HAP-1 (cell line): ENCODE measurements at places on chromosomes 7 and 10.

DNA sequence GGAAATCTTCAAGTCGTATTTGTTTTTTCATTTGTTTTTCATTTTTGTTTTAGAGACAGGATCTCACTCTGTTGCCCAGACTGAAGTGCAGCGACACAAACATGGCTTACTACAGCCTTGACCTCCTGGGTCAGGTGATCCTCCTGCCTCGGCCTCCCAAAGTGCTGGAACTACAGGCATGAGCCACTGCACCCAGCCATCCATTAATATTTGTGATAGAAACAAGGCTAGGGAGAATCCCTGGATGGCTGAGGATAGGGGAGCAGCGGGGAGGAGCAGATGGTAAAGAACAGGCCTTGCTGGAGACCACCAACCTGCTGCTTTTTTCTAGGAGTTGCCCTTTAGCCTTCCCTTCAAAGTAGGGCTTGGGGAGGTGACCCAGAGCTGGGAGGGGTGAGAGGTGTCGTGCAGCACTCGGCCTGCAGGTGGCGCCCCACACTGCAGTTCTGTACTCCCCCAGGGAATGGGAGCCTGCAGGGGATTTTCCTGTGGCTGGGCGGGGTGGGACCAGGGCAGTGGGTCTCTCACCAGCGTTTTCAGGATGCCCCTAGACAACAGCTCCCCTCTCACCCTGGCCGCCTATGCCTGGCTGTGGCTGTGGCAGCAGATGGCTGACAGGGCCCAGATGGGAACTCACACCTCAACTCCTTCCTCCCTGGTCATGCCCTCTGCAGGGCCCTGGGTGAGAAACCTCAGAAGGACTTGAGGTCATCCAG, 12.6 kb upstream of the CDH23 start:
- peak; percentile 48 for DNase-seq

DNA sequence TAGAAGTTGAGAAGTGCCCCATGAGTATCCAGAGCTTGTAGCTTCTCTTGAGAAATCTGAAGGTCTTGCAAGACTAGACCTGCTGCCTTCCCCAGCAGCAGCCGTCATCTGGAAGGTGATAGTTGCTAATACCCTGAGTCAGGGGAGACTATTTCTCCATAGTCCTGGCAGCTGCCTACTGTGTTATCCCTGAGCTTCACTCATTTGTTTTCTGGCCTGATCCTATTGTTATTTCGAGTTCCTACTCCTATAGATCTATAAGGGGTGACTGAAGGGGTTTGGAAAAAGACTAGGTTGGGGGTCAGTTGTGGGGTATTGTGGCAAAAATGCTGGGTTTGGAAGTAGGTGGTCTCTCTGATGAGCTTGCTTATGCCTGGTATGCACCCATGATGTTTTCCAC, 297.8 kb downstream of the CNTNAP2 start:
- DNase-seq = no peak

DNA sequence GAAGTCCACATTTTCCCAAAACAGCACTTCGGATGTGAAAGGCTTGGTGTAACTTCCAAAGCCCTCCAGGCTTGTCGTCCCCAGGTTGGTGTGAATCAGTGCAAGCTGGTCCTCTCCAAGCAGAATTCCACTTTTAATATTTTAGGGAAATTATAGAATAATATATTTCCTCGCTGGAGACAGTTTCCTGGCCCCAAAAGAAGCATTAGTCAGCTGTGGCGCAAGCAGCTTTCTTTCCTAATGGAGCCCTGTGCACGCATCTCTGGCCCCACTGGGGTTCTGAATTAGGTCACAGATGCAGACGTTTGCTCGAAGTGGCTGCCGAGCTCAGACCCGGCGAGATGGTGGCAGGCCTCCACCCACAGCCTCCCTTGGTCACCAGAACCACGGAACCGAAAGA, 33.3 kb upstream of the MNX1 start:
- DNase-seq = no peak

GRCh38 chr7:130490311-130490791, 1.5 kb upstream of the MEST start:
- peak; percentile 17 for DNase-seq

DNA sequence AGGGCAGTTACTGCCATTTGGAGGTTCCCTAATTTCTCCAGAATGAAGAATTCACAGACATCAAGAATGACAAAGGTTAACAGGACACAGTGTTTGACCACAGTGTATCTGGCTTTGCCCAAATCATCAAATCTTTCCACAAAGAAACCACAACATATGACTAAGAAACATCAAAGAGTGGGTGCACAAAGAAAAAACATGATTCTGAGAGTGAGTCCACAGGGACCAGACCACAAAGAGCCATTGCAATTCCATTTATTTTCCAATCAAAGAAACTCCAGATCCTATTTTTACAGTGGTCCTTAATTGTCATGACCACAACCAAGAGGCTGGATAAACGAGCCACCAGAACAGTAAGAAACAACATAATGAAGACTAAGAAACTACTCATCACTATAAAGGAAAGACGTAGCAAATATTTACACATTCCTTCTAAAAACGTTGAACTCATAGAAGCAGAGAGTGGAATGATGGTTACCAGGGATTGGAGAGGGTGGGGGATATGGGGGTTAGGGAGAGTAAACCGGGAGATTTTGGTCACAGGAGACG, 286.5 kb downstream of the DOCK4 start:
- DNase-seq = no peak

DNA sequence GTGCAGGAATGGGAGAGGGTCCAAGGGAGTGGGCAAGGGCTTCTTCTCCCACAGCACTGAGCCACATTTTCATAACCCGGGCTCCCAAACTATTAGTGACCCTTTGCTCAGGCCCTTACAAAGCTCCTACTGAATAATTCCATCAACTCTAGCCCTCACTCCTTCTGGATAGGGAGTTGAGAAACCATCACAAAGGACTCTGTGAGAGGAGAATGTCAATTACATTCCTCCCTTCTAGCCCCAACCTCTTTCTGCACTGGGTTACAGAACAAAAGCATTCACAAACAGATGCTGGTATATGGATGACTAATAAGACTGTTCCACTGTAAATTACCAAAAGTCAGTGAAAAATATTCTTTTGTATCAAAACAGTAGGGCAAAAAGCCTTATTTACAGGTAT, 203.7 kb downstream of the SORCS1 start:
- no peak for DNase-seq

GRCh38 chr7:101362334-101363195, at the start of gene COL26A1:
COL26A1 (plus strand) TSS chr7:101362875; CDS start chr7:101363033, 158 bp downstream.
- DNase-seq = peak; percentile 19

DNA sequence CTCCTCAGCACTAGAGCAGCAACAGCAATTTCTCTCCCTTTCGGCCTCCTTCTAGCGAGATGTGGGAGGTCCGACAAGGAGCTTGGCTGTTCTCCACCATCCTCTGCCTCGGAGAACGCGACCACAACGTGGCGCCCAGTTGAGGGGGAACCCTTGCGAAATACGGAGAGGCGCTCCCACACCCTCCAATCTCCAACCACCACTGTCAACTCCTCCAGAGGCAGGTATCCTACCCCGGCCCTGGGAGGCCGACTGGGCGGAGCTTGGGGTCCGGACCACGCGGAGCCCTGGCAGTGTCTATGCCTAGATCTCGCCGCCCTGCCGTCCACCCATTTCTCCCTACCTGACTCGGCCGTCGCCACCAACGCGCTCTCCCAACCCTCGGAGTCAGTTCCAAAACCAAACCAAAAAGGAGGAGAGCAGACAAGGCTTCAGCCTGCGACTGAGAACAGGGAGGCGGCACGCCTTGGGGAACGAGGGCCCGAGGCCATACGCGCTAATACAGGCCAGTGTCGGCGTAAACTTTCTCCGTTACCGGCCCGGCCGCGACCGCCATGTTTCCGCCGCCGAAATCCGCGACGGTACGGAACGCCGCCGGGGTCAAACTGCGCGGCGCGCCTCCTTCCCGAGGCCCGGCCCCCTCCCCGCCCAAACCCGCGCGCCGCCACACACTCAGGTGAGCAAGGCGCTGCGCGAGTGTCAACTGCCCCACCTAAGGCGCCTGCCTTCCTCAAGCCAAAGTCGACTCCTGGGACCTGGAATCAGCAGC, at the start of gene TMEM168:
TSS of gene TMEM168 (minus strand) at position 577 of the 769 bp plus-strand sequence. CDS start 5,568 bp downstream, outside the sequence.
- peak; percentile 67 for DNase-seq

GRCh38 chr7:17069146-17069545, 187.4 kb upstream of the AGR3 start:
- DNase-seq = no peak

- no peak for DNase-seq
Observed at GRCh38 chr10:30046476-30046875, 12.9 kb downstream of the JCAD start.

- DNase-seq = no peak
Observed at GRCh38 chr10:125662584-125662983, 20.4 kb downstream of the TEX36 start.

GRCh38 chr7:151225948-151226510, 976 bp downstream of the ABCF2 start:
- DNase-seq = no peak

DNA sequence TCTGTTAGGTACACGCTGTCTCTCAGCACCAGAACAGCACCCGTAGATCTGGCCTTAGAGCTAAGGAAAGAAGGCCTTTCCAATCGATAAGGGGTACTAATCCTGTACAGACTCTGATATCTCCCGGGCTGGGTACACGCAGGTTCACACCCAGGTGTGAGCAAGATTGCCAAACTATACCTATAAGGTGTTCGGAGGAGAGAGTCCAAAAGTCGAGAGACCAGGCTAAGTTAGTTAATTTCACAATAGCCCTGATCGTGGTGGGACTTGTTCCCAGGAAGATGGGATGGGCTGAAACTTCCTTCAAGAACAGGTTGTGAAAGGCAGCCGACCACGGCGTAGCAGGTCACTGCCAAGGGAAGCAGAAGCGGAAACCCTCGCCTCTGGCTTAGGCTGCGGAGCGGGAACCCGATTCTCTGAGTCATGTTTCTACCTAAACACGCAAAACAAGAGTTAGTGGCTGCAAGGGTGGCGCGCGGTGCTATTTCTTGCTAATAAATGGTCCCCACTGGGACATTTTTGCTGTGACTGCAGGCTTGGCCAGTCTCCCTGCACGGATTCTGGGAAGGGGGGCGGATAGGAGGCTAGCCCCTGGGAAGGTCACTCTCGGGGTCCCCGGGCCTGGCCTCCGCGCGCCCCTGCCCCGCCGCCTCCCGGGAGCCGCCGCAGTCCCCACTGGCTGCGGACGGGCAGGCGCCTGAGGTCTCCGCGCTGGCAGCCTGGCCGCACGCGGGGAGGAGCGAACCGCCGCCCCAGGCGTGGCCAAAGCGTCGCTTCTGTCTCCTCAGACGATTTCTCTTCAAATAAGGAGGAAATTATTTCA, 75.4 kb upstream of the PDSS1 start:
- peak; percentile 12 for DNase-seq

DNA sequence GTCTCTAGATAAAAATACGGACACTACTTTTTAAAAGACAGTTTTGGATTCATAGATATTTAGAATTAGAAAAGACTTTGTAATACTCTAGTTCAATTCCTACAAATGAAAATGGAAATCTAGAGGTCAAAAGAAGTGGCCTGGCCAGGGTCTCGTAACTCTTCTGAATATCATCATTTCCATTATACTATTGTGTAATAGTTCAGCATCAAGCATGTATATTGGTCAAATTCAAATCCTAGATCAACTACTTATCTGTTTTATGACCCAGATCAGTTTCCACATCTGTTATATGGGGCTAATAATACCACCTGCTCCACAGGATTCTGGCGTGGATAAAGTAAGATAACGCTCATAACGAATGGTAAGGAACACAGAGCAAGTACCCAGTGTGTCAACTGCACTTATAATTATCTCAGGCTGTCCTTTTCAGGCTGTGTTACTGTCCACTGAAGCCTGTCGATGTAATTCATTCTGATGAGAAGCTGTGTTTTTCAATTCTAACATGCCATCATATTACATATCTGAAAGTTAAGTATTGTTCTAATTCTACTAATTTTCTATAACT, 54.3 kb downstream of the ARHGAP21 start:
- DNase-seq = no peak

DNA sequence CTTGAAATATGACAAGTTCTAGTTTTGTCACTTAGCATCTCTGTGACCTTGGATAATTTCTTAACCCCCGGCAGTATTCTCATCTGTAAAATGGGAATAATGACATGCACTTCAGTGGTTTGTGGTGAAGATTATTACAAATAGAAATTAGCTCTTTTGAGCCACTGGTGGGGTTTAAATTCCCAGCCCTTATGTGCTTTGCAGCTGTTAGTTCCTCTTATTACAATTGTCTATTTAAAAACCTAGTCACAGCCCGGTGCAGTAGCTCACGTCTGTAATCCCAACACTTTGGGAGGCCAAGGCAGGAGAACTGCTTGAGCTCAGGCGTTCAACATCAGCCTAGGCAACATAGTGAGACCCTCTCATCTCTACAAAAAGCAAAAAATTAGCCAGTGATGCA, 30.1 kb downstream of the CAV1 start:
- no peak for DNase-seq

GRCh38 chr7:137668404-137668803, 178.4 kb downstream of the DGKI start:
- DNase-seq = no peak

- DNase-seq = no peak
Observed at GRCh38 chr10:72879245-72879644, 14.3 kb upstream of the OIT3 start.

DNA sequence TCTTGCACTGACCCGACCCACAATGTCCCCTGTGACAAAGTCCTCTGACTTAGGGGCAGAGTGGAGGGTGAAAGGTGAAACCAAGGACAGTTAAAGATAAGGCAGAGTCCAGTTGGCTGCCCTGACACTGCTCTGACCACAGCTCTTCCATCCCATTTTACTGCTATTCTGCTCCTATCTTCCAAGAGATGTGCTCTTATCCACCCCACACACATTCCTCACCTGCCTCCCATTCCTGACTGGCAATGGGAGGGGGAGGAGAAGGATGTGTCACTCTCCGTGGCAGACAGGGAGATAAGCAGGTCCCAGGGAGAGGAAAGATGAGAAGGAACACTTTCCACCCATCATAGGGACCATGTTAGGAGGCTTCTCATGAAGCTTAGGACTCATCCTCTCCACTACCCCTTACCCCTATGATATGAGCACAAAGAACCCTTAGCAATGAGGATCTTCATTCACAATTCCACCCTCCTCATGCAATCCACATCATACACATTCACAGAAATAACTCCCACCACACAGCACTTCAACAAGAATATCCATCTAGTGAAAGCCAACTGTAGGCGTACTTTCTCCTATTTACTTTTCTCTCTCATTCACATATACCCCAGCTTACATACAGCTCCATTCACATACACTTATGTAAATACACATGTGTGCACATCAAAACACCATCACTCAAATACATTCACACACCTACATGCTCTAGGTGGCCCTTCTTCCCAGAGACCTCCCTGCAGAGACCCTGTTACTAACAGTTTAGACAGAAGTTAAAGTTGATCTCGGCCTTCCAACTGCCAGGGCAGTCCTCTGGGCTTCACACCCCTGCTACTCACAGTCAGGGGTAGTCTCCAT, 6.6 kb downstream of the SYNPO2L start:
- DNase-seq = no peak

DNA sequence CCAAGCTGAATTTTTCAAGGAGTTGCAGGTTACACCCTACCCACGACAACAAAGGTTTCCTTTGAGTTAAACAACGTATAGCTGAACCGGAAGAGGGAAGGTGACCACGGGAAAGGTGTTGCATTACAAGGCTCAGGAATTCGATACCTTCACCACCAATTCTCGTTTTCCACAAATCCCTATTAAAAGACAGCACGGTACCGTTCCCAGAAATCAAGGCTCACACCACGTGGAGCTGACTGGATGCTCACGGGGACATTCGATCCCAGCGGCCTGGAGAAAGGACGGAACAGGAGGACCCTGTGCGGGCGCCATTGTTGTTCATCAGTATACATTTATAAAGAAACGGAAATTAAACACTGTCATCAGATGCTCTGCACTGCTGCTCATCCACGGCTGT, 56.4 kb downstream of the CTBP2 start:
- no peak for DNase-seq

- no peak for DNase-seq
Observed at GRCh38 chr10:101749047-101750016, 26.6 kb downstream of the FGF8 start.
